ENCODE measurements at places on chromosomes 11 and 22.

DNA sequence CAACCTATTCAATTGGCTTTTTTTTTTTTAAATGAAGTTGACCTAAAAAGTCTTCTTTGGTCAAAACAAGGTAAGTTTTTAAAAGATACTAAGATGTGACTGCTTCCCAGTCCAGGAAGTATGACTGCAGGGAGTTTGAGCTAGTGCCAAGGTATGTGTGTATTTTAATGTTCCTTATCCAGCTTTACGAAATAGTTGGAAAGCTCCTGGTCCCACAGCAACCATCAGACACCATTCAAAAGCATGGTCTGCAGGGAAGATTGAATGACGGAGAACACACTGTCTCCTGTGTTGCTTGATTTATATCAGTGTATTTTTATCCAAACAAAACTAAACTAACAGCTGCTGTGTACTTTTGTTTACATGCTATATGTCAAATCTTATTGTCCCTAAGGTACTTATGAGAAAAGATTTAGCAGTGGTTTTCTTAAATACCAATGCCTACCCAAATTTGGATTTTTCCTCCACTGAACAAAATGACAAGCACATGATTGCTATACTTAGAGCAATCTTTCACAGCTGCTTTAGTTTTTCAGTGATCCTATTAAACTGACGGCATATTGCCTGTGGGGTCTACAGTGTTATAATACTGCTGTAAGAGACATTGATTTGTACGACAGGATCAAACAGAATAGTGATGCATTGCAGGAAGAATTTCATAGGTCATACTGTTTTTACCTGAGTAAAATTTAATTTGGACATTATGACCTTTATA, 122.9 kb downstream of the DCDC1 start:
- DNase-seq: no peak

DNA sequence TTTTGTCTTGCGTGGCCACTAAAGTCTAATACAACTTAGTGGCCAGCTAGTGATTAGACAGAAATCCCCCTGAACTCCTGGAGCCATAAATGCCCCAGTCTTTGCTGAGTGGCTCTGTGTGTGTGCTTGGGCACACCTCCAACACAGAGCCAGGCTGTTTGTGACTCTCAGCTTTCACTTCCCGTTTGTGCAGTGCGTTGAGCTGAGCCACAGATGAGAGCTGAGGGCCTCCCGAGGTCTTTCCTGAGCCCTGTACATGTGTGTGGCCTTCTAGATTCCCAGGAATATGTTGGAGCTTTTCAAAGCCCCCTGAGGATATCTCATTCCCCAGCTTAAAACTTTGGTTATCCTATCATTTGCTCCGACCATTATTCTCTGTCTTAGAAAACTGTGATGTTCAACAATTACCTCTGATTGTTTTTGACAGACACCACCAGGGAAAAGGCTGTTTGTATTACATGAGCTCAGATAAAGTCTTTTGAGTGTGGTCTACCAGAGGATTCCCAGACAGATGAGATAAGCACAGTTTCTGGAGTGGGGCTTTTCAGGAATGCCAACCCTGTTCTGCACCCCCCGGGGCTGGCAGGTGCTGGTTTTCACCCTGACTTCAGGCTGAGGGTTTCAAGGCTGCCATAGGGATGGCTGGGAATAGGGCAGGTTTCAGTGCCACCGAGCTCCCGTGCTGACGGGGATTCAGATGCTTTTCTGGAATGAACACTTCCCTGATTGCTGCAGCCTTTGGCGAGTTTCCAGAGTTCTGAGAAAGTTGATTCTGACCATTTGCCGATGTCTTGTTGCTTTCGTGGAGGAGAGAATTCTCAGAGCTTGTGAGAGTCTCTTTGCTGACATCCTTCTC, 23.8 kb downstream of the IGHMBP2 start:
- DNase-seq: no peak

GRCh38 chr11:122869622-122870021, 12.9 kb upstream of the JHY start:
- DNase-seq: no peak

GRCh38 chr22:50299785-50300619, 7.4 kb downstream of the PLXNB2 start:
- no peak for DNase-seq

DNA sequence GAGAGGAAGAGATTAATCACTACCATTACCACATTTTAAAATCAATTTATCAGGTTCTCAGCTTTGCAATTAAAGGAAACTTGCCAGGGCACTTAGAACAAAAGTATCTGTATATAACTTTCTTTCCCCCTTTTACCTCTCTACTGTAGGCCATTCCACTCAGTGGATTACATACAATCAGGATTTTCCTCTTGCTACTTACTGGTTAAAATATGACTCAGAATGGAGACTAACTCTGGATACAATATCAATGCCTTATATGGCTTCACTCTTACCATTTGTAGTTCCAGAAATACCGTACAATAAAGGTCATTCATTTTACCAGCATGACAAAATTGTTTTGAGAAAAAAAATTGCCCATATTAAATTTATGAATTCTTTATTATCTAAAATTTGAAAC, 706.8 kb downstream of the KCNA4 start:
- DNase-seq: no peak

- no peak for DNase-seq
Measured at GRCh38 chr11:10294290-10294953, 403 bp upstream of the SBF2 start.

DNA sequence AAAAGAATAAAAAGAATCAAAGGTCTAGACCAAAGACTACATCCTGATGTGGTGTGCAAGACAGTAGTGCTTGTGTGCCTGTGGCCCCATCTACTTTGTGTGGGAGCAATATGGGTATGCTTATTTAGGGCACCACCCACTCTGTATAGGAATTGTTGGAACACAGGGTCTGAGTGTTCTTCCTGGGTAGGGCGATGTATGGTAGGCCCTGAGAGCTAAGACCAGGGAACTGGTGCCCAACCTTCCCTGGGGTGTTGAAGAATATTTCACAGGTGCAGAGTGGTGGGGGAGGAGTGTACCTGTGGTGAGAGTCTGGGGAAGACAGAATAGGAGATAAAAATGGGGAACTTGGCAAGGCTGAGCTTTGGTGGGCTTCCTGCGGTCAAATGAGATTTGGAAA, 41.9 kb downstream of the MICAL2 start:
- no peak for DNase-seq

DNA sequence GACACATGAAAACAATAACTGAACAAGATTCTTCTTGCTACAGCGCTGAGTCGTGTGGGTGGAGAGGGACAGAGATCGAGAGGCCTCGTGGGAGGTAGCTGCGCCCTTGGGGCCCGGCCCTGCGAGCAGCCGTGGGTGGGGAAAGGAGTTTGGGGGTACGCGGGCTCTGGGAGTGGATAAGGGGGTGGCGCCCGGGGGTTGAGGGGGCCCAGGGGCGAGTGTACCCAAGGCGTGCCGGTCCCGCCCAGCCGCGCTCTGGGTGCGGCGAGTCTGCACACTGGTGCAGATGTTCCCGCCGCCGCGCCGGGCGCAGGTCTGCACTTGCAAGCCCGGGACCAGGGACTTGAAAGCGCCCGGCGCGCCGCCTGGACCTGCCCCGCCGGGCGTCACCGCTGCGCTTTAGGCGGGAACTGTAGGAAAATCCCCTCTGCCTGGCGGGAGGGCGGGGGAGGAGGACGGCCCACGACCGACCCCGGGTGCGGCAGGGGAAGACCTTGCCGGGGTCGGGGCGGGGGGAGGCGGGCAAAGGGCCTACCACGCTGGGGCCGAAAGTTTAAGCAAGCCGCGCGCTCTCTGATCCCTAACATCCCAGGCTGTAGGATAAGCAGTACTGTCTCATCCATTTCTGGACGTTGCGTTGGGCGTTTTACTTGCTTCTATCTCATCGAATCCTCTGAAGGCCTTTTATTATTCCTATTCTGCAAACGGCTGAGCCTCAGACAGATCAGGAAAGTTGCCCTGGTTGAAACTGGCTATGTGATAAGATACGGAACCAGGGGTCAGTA, 1.4 kb upstream of the KREMEN1 start:
- DNase-seq: no peak

- DNase-seq: no peak
Measured at GRCh38 chr11:72613977-72614376, 60.2 kb downstream of the PDE2A start.

All from stimulated activated CD4-positive, alpha-beta T cell treated with anti-CD3 and anti-CD28 coated beads, TNF-alpha, amount 100 ng/mL, for 48 hours (primary cell).